ENCODE measurements at places on chromosomes 7 and 10. TPM values are rescaled to one million over a fixed set of nuclear protein-coding genes. Genes with fewer than 3 reads are reported as not detected.

GRCh38 chr7:71793251-71793650 lies 618.9 kb downstream of the CALN1 start:
- no peak for DNase-seq

COMTD1 gene
- total RNA-seq = 6.3 TPM

FGF8 gene
- total RNA-seq = 0.82 TPM

- no peak for DNase-seq
Observed at GRCh38 chr10:6671976-6672375, 91.9 kb upstream of the PRKCQ start.

FGFR2 gene
- total RNA-seq = 58.4 TPM

DNA sequence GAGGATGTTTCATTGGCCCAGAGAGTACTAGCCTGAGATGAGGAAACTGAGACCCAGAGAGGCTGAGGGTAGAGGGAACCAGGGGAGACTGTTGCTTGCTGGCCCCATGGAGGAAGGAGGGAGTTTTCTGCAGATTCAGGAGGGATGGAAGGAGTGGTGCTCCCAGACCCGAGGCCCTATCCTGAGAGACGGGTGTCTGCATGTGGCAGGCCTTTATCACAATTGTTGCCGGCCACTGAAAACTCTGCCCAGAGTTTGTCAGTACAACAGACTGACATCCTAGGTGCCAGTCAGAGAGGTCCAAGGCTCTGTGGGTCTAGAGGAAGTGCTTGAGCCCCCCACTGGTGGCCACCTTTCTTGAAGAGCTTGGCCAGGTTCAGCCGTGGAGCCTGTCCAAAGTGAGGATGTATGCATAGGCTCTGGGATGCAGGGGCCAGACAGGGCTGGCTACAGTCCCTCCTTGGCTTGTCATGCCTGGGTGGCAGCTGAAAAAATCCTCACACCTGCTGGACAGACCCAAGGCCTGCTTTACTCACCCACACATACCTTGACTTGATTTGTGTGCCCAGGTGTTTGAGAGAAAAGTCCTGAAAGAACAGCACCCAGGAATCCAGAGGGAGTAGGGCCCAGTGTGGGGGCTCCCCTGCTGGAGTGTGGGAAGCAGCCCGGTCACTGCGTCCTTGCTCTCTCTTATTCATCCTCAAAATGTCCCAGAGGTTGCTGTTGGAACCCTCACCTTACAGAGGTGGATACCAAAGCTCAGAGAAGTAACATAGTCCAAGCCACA lies 65.2 kb downstream of the CLRN3 start:
- DNase-seq = no peak

GRCh38 chr7:24970676-24971075 lies 9.3 kb downstream of the OSBPL3 start:
- DNase-seq = no peak

- no peak for DNase-seq
Observed at GRCh38 chr10:4918236-4918635, 45.0 kb upstream of the AKR1C1 start.

Data from neural crest cell (in vitro differentiated cells).